ENCODE measurements at places on chromosomes 4 and X. TPM values are rescaled to one million over a fixed set of nuclear protein-coding genes. Genes with fewer than 3 reads are reported as not detected.

The SLC10A4 gene
- 0.07 TPM for polyA plus RNA-seq

The CT45A10 gene
- not detected for polyA plus RNA-seq

The AADAT gene
- polyA plus RNA-seq = 2.4 TPM

The MGAT4D gene
- polyA plus RNA-seq = not detected

The PAGE1 gene
- not detected for polyA plus RNA-seq

The SHROOM2 gene
- 3.3 TPM for polyA plus RNA-seq

The PCDH7 gene
- 3.3 TPM for polyA plus RNA-seq

The CSAG3 gene
- not detected for polyA plus RNA-seq

The CXCR3 gene
- 0.69 TPM for polyA plus RNA-seq

The CFAP299 gene
- polyA plus RNA-seq = not detected

The UGT2B15 gene
- polyA plus RNA-seq = not detected

The PDE5A gene
- polyA plus RNA-seq = 1.8 TPM

The MXRA5 gene
- polyA plus RNA-seq = 1.6 TPM

The MAML3 gene
- polyA plus RNA-seq = 3.8 TPM

The INTS6L gene
- polyA plus RNA-seq = 12.6 TPM

The LIMCH1 gene
- 8.3 TPM for polyA plus RNA-seq

The ARHGAP24 gene
- polyA plus RNA-seq = 2.8 TPM

The FRMD7 gene
- 0.02 TPM for polyA plus RNA-seq

The PNCK gene
- 6.4 TPM for polyA plus RNA-seq

The PHOX2B gene
- polyA plus RNA-seq = not detected

The SCML2 gene
- 1.0 TPM for polyA plus RNA-seq

The FREM3 gene
- polyA plus RNA-seq = not detected
